ENCODE measurements at places on chromosomes 2 and 18. TPM values are rescaled to one million over a fixed set of nuclear protein-coding genes. Genes with fewer than 3 reads are reported as not detected.

RTKN gene
- 10.5 TPM for total RNA-seq

KCNG3 gene
- total RNA-seq: 0.12 TPM

CHRND gene
- total RNA-seq: not detected

MOB1A gene
- total RNA-seq: 150 TPM

ATL2 gene
- 68.0 TPM for total RNA-seq

REG3G gene
- not detected for total RNA-seq

ABCG5 gene
- not detected for total RNA-seq

GRCh38 chr18:3596637-3597384, 146.8 kb downstream of the TGIF1 start:
- peak; percentile 78 for DNase-seq

- DNase-seq: peak; percentile 31
These were observed 223.4 kb downstream of the SP3 start for GRCh38 chr2:173741759-173742158.

DNA sequence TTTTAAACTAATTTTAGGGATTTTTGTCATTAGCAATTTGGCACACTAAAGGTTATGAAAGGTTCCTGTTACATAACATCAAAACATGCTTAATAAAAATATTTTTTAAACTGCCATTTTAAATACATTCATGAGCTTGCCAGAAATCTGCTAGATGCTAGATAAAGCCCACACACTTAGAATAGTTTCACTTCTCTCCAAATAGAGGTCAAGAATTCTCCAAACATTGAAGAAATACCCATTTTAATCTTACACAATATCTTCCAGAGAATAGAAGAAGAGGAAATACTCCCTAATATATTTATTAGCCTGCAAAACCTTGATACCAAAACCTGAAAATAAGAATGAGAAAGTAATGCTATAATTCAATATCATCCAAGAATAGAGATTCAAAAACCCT, 247.5 kb downstream of the PTH2R start:
- DNase-seq: no peak

DNA sequence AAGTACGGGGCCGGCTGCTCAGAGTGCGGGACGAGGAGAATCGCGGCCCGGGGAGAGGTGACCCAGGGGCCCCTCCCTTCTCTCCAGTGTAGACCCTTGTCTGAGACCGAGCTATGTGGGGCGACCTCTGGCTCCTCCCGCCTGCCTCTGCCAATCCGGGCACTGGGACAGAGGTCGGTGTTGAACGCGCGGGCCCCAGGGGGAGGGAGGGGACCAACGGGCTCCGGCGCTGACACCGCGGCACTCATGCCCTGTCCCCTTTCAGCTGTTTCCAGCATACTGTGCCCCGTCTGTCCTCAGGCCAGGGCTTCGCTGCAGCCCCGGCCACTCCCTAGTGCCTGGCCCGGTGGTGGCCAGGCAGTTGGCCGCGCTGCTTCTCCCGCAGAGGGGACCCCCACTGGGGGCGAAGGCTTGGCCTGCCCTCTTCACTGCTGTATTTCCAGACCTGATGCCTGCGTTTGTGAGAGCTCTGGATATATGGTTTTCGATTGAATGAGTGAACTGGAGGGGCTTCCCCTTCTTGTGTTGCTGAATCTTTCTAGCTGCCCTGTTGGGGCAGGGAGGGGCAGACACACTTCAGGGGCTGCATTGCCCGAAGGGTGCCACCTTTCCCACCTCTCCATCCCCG, 809 bp downstream of the DBI start:
- peak; percentile 15 for DNase-seq

GRCh38 chr18:4007846-4008245, 447.3 kb downstream of the DLGAP1 start:
- no peak for DNase-seq

DNA sequence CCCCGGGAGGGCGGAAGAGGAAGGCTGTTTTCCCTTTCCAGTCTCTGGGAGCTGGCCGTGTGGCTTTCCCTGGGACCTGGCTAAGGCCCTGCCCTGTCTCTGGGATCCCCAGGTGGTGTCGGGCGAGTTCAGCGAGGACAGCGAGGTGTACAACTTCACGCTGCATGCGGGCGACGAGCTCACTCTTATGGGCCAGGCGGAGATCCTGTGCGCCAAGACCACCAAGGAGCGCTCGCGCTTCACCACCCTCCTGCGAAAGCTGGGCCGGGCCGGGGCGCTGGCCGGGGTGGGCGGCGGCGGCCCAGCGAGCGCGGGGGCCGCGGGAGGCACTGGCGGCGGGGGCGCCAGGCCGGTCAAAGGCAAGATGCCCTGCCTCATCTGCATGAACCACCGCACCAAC, 11.2 kb downstream of the GAREM2 start:
- no peak for DNase-seq

DNA sequence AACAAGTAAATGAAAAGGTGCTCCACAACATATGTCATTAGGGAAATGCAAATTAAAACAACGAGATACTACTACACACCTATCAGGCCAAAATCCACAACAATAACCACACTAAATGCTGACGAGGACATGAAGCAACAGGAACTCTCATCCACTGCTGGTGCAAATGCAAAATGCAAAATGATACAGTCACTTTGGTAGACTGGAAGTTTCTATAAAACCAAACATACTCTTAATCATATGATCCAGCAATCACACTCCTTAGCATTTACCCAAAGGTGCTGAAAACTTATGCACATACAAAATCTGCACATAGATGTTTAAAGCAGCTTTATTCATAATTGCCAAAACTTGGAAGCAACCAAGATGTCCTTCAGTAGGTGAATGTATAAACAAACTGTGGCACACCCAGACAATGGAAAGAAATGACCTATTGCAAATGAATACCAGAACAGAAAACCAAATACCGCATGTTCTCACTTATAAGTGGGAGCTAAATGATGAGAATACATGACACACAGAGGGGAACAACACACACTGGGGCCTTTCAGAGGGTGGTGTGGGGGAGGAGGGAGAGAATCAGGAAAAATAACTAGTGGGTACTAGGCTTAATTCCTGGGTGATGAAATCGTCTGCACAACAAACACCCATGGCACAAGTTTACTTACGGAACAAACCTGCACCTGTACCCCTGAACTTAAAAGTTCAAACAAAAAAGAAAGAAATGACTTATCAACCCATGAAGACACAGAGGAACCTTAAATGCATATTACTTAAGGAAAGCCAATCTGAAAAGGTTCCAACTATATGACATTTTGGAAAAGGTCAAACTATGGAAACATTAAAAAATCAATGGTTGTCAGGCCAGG, 80.4 kb downstream of the ASXL2 start:
- no peak for DNase-seq

GRCh38 chr18:50143886-50144285, 51.1 kb downstream of the MYO5B start:
- DNase-seq: no peak

DNA sequence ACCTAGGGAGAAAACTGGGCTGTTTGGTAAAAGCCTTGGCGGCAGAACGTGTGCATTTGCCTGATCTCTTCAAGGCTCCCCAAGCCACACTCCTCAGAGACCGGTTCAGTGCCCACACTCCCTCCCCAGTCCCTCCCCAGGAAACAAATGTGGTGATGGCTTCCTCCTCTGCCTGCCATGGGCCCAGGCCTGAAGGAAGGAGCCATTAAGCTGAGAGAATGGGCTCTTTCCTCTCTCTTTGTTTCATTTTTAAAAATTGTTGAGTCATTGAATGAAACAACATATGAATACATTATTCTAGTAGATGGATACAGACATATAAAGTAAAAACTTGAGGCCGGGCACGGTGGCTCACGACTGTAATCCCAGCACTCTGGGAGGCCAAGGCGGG, 50.6 kb upstream of the YWHAQ start:
- no peak for DNase-seq

- DNase-seq: no peak
These were observed 17.6 kb downstream of the IFT172 start for GRCh38 chr2:27471961-27472360.
